CD4-positive, alpha-beta T cell treated with Interleukin-17A for 4 hours (primary cell): ENCODE measurements at places on chromosomes 13 and 19.

DNA sequence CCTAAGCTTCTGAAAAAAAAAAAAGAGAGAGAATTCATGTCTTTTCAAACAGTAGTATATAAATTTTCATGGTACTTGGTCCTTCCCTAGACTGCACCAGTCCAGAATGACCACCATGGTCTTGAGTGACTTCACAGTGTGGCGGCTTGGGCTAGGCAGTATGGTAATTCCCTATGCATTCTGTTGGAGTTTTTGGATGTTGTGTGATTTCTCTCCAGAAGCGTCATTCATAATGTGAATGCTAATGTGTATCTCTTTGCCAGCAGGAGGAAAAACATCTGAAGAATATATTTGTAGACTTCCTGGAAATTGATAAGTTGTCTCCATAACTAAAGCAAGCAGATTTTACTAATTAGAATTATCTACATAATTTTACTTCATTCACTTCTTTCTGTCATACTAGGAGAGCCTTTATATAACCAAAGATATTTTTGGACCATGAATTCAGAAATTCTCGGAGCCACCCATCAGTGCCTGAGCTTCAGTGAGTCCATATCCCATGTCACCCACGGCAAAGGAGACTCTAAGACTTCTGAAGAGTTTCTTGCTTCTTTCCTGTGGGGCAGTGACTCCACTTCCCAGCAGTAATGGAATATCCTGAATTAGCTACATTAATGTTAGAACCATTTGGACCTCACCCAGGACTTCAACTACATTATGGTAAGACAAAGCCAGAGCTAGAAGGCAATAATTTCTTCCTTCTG lies 8.4 kb downstream of the STARD13 start:
- no peak for DNase-seq

GRCh38 chr19:43842007-43842406 lies 14.9 kb downstream of the ZNF283 start:
- DNase-seq, result no peak

DNA sequence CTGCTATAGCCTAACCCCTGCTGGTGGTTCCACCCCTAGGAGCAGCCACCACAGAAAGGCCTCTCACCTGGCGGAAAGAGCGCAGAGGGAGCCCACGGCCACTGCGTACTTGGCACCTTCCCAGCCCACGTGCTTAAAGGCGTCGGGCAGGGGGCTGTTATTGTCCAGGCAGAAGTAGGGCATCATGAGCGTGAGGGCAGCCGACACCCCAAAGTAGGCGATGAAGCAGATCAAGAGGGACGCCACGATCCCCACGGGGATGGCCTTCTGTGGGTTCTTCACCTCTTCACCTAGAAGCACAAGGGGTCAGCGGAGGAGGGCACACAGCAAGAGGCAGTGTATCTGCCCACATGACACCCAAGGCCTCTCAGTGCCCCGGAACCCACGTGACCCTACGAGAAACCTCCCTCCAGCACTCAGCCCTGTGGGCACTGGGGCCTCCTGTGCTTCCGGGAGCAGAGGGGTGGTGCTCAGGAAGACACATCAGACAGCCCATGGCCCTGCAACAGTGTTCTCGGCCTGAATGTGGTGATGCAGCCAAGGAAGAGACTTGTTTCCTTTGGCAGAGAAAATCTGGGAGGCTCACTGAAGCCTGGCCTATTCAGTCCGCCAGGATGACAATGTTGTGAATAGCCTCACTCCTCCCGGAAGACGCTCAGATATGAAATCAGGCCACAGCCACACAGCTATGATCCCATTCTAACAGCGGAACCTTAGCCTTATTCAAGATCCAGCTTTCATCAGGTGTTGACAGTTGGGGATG lies 72.1 kb downstream of the SLC7A1 start:
- DNase-seq, result no peak

DNA sequence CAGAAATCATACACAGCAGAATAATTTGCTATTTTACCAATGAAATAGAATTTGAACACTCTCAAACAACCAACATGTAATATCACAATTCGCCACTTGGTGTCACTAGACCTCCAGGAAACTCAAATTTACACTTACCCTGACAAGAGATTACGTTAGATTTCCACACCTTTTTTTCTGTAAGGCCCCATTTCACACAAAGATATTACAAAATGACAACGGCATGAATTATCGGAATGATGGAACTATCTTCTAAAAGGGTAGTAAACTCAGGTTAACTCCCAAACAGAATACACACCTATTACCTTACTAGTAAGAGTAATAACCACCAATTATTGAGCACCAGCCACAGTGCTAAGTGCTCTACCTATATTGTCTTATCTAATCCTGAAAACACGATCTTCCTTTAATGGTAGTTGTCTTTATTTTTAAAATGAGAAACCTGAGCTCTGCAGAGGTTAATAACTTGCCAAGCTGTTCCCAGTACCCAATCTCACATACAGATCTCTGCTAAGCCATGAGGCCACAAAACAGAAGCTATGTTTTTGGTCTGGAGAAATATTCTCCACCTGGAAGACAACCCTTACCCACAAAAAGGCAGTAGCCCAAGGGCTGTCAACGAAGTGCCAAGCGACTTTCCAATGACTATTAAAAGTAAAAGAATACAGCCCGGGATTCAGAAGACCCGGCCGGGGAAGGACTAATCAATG lies 152.4 kb downstream of the DCLK1 start:
- no peak for DNase-seq

DNA sequence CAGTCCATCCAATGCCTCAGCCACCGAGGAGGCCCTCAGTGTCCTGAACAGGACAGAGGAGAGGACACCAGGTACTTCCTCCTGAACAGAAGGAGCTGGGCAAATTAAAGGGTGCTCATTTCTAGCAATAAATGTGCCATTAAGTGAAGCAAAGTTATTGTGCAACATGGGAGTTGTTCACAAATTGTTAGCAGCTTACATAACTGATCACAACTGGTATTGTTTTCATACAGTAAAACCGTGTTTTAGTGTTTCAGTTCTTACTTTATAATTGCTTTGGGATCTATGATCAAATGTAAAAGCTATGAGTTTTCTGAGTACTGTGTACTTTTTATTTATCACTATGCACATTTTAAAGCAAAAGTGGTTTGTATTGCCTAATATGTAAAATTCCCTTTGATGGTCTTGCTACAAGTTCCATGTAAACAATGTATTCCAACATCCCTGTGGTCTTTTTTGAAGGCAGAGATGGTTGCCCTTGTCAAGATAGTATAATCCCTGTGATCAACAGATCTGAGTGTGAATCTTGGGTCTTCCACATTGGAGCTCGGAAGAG lies 263.1 kb downstream of the FGF14 start:
- DNase-seq, result no peak

DNA sequence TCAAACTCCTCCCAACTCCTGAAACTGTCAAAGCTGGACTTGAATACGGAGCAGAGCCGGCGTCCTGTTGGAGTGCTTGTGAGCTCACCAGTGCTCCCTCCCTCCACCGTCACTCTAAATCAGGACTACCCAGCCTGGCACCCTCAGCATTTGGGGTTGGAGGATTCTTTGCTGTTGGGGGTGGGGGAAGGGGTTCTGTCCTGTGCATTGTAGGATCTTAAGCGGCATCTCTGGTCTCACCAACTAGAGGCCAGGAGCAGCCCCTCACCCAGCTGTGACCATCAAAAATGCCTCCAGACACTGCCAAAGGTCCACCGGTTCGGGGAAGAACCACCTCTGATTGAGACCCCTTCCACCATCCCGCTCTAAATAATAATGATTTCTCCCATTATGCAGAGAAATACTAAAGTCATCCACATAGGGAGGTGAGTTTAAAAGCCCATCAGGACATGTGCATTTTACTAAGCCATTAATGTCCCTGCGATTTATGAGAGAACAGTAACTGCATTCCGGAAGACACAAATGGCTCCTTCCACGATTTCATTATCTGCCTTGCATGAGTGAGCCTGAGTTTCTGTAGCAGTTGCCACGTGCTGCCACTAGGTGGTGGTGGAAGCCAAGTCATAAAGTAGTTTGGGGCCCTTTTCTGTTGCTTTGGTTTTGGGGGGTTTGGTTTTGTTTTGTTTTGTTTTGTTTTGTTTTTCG lies 16.1 kb upstream of the USP29 start:
- peak; percentile 52 for DNase-seq
